Activated CD4-positive, alpha-beta T cell treated with anti-CD3 and anti-CD28 coated beads for 24 hours (primary cell): ENCODE measurements at places on chromosomes 5 and 9.

DNA sequence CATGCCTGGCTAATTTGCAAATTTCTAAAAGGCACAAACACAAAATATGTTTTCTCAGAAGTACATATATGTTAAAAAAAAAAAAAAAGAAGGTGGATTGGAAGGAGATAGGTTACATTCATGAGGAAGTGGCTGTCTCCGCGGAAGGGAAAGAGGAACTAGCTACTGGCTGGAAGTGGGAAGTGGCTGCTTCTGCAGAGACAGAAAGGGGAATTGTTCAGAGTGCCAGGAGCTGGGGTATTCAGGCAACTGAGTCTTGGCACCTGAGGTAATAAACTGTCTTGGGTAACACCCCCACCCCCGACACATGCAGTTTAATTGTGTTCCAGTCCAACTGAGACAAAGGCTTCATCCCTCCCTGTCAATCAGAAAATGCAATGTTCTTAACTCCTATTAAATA, 45.6 kb downstream of the S1PR3 start:
- no peak for DNase-seq

DNA sequence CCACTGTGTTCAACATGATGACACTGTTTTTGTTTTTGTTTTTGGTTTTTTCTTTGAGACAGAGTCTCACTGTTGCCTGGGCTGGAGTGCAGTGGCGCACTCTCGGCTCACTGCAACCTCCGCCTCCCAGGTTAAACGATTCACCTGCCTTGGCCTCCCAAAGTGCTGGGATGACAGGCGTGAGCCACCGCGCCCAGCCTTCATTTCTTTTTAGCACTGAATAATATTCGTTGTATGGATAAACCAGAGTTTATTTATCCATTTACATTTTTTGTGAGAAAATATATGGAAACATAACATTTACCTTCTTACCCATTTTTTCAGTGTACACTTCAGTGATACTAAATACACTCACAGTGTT, 4.2 kb downstream of the CARD19 start:
- no peak for DNase-seq

DNA sequence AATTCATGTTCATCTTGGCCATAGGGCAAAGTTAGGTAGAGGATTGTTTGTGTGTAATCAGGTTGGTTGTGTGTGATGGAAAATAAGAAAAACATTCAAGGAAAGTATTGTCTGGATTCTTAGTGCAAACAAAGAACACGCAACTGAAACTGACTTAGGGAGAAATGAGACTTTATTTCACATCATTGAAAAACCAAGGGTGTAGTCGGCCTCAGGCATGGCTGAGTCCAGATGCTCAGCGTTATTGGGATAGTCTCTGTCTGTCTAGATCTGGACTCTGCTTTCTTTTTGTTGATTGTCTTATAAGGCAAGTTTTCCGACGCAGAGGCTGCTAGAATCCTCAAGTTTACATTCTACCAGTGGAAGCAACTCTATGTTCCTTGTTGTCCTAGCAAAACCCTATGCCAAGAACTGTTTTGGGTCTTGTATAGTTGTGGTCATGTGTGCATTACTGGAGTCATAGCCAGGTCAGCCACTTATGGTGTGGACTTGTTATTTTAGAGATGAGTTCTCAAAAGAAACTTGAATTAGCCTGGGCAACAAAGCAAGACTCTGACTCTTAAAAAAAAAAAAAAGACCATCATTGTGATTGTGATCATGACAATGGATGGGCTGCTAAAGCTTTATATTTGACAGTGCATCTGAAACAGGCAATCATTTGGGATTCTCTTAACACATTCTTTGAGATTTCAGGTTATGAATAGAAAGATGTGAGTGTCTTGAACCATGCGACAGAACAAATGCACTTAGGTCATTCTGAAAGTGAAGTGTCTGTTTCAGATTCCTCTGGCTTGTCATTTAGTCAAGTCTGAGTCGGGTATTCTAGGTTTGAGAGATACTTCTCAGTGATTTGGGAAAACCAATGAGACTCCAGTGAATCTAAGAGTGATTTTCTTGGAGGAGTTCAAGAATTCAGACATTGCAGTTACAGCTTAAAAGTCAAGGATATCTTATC, 82.6 kb downstream of the DOCK2 start:
- DNase-seq = no peak

DNA sequence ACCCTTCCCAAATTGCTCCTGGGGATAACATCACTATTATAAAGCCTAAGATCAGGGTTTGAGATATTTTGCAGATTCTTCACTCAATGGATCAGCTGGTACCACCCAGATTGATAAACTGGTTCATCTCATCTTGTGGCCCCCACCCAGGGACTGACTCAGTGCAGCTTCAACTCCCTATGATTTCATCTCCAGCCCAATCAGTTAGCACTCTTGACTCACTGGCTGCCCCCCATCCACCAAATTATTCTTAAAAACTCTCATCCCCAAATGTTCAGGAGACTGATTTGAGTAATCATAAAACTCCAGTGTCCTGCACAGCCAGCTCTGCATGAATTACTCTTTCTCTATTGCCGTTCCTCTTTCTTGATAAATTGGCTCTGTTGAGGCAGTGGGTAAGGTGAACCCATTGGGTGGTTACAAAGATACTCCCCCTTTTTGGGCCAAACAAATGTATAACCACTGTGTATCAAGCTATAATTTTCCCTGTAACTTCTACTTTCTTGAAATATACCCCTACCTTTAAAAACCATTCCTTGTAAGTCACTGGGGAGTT, 263.3 kb upstream of the IL12B start:
- no peak for DNase-seq

GRCh38 chr5:77133061-77133758, 46.1 kb upstream of the ZBED3 start:
- DNase-seq = no peak

DNA sequence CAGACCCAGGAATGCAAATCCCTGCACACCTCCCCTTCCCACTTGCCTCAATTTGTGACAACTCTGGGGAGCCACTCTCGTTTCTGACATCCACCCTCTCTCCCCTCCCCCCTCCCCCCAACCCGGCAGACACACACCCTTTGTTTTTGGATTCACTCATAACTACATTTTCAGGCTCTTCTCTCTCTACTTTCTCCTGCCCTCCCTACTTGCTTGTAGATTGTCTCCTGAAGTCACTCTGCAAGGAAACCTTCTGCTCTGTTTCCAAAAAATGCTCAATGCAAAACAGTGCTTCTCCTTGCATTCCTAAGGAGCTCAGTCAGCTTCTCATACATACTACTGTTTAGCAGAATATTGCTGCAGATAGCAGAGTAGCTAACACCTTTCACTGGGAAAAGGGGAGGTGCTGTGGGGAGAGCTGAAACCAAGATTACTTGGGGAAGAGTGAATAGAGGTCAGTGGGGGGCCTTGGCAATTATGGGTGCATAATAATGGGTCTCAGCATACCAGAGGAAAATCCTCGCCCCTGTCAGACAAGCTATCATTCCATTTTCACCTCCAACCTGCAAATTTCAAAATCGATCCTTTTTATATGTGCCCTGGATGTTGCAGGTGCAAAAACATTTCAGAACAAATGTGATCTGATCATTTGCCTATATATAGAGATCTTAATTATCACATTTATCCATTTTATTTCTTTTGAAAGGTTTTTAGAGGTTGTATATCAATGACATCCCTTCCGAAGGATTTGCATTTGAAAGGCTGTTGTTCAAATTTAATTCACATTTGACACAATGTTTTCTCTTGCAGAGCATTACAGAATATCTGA, 1860.7 kb upstream of the WWC1 start:
- DNase-seq = no peak

- DNase-seq = no peak
Measured at GRCh38 chr5:83482961-83483360, 11.4 kb downstream of the VCAN start.

DNA sequence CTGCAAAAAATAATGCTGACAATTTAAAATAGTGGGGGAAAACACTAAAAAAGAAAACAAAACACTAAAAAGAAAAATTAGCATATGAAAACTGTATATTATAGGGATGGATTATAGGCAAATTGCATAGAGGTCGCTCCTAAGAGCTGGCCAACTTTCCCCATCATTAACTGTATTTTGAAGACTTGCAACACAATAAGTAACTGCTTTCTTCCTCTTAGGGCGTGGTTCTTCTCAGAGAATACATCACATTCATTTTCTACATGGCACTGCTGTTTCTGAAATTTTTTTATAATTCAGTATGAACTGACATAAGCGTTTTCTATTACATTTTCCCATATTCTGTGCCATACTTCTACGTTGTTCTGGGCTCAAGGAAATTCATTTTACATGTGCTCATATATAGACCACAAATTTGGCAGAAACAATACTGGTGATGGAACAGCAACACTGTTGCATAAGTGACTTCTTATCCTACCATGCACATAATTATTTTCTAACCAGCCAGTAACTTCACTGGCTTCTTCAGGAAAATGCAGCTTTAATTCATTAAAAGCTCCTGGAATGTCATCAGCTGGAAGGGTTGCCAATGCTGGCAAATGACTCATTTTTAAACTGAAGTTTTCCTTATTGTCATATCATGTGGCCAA, 171.2 kb upstream of the DMAC1 start:
- no peak for DNase-seq

- DNase-seq = no peak
Measured at GRCh38 chr5:14463629-14464028, 118.0 kb upstream of the OTULINL start.

DNA sequence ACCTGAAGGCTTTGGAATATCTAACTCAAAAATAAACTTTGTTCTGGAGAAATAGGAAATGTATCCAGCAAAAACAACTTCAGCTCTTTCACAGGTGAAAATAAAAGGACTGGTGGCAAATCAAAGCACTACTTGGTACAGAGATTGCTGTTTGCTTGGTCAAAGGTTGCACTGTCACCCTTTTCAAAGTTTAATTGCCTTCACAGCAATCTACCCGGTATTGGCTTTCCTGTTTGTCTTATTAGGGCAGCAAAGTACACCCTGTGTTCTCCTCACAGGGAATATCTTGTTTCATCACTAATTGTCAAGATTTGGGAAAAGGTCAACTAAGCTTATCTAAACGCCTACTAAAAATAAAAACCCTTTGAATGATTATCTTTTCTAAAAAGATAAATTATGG, 214.1 kb upstream of the ADCY2 start:
- no peak for DNase-seq
